NCI-H1105 treated with DMSO at 0.1 percent for 48 hours (cell line): ENCODE measurements at places on chromosomes 12 and 14.

DNA sequence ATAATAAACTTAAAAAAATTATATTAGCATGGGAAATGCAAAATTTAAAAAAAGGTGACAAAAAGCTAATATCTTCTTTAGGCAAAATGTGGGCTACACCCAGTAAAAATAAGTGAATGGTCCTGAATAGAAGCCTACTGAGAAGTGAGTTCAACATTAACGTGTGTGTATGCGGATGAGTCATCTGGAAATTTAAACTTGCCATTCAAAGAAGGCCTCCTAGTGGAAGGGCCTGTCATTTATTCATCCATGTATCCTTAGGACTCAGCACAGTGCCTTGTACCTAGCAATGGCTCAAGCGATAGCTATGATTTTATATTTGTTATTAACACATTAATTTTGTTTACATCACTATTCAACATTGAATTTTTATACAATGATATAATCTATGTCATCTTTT lies 226.2 kb downstream of the NUBPL start:
- no peak for DNase-seq

DNA sequence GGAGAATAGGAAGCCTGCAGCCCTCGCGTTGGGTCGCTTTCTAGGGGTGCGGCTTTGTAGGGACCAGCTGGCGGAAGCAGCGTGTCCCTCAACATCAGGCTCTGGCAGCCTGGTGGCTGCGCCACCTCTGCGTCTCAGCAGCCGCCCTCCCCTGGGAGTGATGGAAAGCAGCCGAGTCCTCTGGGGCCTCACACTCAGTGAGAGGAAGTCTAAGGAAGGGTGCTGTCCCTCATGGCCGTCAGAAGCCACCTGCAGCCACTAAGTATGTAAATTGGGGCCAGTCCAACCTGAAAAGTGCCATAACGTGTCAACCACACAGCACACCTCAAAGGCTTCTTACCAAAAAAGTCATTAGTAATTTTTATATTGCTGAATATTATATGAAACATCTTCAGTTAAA lies 80.3 kb downstream of the WDR20 start:
- no peak for DNase-seq

DNA sequence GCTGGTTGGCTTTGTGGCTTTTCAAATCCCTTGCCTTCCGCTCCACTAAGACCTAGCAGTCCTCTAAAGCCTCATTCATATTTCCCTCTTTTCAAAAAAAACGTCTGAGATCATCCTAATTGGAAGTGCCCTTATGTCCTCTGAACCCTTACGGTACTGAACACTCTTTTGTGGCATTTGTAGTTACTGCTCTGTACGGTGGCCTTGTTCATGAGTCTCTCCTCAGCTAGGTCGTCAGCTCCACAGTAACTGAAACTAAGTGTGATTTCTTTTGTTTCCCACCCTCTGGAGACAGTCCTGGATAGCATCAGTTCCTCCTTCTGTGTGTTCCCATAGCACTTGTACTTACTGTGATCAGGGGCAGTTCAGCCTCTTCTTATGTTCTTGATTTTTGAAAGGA lies 49.7 kb downstream of the DAAM1 start:
- DNase-seq = no peak

DNA sequence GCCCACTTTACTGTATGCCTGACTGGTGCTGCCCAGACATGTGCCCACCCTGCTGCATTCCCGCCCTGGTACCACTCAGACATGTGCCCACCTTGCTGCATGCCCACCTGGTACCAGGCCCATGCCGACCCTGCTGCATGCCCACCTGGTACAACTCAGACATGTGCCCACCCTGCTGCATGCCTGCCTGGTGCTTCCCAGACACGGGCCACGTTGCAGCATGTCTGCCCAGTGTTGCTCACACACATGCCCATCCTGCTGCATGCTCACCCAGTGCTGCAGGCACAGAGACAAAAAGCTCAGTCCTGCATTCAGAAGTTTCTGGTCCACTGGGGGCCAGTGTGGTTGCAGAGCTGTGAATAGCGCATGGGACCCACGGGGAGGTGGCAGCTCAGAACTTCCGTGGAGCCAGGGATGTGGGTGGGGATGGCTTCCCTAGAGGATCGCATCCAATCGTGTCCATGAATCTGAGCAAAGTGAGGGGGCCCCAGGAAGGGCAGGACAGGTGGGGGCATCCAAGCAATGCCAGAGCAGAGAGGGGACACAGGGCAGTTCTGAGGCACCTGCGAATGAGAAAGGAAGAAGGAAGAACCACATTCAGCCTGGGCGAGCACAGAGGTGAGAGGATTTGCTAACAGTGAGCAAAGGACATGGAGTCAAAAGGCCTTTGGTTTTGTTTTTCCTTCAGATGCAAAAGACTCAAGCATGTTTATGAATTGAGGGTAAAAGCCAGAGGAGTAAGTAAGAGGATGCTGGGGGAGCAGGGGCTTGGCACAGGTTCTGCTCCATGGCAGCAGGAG lies 175.9 kb upstream of the C14orf180 start:
- DNase-seq = no peak
